ENCODE measurements at places on chromosomes 4 and X. TPM values are rescaled to one million over a fixed set of nuclear protein-coding genes. Genes with fewer than 3 reads are reported as not detected.

Gene RASGEF1B
- total RNA-seq = 18.6 TPM

- no peaks in the 10 kb centered on the region for H3K4me1 ChIP-seq
- H3K36me3 ChIP-seq = no peaks in the 10 kb centered on the region
- H3K4me3 ChIP-seq = no peak overlapping the region
- H3K27me3 ChIP-seq = no peaks in the 10 kb centered on the region
- DNase-seq = no peak
These were observed 28.5 kb upstream of the SMAD1 start for GRCh38 chr4:145453163-145453520.

- DNase-seq = no peak
- no peak overlapping the region for H3K4me3 ChIP-seq
- H3K27ac ChIP-seq = no peak overlapping the region
- no peaks in the 10 kb centered on the region for H3K4me1 ChIP-seq
- H3K27me3 ChIP-seq = no peaks in the 10 kb centered on the region
These were observed 32.9 kb upstream of the PGM2 start for GRCh38 chr4:37793562-37793961.

DNA sequence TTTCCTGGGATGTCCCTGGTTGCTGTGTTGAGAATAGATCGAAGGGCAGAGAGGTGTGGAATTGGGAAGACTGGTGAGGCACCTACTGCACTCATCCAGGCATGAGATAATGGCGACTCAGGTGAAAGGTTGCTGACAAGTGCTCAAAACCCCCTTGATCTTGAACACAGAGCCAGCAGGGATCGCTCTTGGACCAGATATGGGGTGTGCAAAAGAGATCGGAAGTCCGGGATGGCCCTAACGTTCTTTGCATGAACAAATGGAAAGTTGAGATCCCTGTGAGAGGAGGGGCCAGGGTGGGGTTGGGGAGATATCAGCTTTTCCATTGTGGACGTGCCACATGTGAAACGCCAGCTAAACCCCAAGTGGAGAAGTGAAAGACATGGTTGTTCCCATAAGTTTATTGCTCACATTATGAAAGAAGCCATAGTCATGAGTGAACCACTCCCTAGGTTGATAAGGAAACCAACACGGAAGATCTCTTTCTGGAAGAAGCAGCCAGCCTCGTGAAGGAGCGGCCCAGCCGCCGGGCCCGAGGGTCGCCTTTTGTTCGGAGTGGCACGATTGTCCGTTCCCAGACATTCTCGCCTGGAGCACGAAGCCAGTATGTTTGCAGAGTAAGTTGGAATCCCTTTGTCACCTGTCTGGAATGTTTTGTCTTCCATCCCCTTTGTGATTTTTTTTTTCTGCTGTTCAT, 22.6 kb upstream of the CLCN4 start:
- no peak for DNase-seq
- no peaks in the 10 kb centered on the region for H3K4me1 ChIP-seq
- H3K27me3 ChIP-seq = no peaks in the 10 kb centered on the region
